ENCODE measurements at places on chromosomes 6 and 20.

DNA sequence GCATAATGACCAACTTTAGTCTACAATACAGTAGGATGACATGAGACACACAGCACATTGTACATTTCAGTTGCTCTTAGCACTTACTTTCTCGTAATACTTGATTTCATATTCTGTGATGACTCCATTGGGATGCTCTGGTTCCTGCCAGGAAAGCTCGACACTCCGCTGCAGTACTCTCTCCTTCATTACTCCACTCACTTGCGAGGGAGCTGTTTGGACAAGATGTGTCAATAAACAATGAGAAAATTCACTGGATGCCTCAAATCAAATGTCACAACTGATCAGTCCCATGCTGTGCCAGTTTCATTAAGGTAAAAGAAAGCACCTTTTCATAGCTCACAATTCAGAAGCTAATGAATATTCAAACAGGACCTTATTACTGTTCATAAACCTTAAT lies 147.1 kb downstream of the EPHA7 start:
- DNase-seq: no peak

DNA sequence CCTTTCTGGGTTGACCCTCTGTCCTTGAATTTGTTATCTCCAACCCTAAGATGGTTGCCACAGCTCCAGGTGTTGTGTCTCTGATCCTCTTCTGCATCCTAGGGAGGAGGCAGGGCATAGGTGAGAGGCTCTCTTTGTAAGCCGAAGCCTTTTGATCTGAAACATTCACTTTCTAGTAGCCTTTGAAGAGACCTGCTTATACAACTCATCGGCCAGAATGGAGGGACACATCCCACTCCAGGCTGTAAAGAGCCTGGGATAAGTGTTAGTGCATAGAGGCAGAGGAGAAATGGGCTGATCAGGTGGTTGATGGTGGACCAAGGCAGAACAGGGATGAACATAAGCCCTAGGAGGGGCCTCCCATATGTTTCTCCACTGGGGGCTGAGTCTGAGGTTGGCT lies 137.1 kb upstream of the KCNG1 start:
- DNase-seq: no peak

DNA sequence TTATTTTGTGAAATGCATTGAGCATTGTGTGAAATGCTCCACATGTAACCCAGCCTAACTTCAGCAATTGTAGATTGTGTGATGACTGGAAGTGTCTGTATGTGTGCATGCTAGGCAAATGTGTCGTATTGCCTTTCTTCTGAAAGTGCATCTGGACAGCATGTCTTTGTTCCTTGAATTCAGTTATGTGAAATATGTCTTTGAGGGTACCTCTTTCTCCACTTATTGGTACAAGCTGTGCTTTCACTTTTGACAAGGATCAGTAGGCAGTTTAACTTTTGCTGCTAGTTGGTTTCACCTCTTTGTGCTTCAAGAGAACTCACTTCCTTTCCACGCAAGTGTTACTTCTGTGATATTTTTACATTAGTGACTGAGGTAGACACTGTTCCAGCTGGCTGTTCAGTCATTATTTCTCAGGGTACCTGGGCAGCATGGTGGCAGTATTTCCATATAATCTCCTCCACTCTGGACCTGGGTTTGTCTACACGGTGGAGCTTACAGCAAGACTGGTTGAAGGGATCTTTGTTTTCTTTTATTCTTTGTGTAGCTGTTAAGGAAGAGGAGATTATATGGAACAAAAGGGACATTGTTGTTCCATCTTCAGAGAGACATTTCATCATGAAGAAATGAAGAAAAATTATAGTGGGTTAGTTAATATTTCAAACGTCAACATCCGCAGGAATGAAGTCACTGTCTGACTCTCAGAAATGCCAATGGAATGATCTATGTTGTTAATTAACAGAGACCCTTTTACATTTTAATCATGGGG lies 175.4 kb downstream of the UTRN start:
- DNase-seq: no peak

GRCh38 chr6:101853231-101854085 lies 459.9 kb downstream of the GRIK2 start:
- DNase-seq: no peak

DNA sequence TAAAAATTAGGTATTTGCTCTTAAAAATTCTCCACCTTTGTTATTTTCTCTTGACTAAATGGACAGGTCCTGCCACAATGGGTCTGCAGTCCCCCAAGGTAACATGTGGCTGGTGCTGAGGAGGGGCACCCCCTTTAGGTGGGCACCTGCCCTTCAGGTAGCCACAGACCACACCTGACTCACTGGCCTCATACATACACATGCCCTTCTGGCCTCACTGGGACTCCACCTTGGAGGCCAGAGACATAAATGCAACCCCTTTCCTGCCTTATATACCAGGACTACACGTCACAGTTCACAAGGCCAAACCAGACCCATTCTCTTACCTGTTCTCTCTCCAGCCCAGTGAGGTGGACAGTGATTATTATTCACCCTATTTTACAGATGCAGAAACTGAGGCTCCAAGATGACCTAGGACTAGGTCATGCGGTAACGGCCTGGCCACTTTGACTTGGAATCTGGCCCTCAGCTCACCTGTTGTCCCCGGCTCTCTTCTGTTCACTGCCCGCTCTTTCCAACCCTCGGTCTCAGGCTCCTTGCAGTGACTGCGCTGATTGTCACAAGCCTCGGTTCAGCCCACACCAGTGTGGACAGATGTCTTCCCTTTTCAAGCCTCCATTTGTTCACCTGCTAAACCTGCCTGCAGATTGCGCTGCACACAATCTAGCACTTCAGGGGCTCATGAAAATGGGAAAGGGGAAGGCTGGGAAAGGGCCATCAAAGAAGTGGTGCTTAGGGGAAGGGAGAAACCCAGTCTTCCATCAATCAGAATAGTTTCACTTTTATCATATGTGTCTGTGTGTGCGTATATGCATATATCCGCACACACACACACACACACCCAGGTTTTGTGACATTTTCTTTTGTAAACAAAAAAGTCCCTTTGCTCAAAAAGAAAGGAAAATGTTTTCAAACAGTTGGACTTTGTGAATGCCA lies 121.7 kb downstream of the BCAS1 start:
- no peak for DNase-seq

DNA sequence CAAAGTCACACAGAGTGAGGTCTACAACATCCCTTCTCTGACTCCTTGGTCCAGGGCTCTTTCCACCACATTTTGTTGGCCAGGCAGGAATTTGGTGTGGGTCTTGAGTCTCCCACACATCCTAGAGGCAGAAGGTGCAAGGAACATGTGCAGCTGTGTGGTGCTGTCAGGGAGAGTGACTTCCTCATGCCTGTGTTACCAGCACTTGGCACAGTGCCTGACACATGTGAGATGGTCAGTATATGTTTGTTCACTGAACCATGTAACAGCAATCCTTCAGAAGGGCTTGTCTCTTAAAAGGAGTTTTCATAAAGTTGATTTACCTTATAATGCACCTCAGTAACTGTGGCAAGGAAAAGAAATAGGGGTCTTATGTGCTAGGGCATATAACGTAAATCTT lies 168.5 kb downstream of the CDC5L start:
- DNase-seq: peak; percentile 55

GRCh38 chr6:2140438-2141128 lies 104.8 kb downstream of the GMDS start:
- no peak for DNase-seq

DNA sequence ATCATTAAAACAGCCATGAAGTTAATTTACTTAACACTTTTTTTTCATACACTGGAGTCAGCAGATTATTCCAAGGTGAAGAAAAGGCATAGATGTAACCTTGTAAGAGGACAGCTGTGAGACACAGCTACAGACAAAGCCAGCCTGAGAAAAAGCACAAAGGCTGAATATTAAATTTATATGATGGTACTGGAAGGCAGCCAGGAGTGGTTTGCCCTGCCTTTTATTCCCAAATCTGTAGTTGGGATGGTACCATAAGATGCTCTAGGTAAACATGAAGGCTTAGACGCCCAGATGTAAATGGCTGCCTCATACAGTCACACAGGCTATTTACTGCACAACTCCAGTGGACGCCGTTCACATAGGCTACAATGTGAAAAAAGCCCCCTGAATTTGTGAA lies 42.1 kb upstream of the LOC128125822 start:
- no peak for DNase-seq

DNA sequence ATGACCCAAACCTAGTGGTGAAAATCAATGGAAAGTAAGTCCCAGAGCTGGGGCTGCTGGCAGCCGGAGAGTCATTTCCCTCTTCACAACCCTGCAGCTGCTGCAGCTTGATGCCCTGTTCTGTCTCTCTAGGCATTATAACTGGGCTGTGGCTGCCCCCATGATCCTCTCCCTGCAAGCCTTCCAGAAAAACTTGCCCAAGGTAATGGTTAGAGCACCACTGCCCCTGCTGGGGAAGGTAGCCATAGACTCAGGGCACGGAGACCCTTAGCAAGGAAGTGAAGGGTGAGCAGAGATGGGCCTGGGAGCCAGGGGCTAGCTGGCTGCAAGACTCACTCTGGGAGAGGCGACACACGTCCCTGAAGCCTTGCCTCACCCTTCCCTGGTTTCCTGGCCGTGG lies 12.0 kb downstream of the LPIN3 start:
- no peak for DNase-seq

DNA sequence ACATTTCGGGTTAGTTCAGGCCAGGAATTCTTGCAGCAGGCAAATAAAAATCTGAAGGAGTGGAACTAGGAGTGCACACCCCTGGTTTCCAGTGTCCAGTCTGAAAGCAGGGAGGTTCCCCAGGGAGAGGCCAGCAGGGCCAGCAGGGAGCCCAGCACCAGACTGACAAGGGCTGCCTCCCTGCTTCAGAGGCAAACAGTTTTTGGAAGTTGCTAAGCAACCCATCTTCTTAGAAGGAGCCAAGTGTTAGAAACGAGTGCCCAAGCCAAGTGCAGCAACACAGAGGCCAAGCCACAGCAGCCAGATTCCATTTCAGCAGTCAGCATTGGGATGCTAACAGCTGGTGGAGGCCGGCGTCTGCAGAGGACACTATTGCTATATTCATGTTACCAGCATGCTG lies 179.1 kb downstream of the SYNDIG1 start:
- no peak for DNase-seq

- no peak for DNase-seq
Observed at GRCh38 chr20:35611482-35611881, 4.1 kb upstream of the SPAG4 start.

Measured in hematopoietic multipotent progenitor cell treated with erythropoietin and hydrocortisone succinate and interleukin-3 and kit ligand, for 6 days (in vitro differentiated cells).